Activated CD4-positive, alpha-beta T cell treated with anti-CD3 and anti-CD28 coated beads, Interleukin-2, amount 50 U/mL, for 48 hours (primary cell): ENCODE measurements at places on chromosomes 1 and 21.

- DNase-seq = no peak
Measured at GRCh38 chr1:244791061-244791460, 44.4 kb upstream of the COX20 start.

DNA sequence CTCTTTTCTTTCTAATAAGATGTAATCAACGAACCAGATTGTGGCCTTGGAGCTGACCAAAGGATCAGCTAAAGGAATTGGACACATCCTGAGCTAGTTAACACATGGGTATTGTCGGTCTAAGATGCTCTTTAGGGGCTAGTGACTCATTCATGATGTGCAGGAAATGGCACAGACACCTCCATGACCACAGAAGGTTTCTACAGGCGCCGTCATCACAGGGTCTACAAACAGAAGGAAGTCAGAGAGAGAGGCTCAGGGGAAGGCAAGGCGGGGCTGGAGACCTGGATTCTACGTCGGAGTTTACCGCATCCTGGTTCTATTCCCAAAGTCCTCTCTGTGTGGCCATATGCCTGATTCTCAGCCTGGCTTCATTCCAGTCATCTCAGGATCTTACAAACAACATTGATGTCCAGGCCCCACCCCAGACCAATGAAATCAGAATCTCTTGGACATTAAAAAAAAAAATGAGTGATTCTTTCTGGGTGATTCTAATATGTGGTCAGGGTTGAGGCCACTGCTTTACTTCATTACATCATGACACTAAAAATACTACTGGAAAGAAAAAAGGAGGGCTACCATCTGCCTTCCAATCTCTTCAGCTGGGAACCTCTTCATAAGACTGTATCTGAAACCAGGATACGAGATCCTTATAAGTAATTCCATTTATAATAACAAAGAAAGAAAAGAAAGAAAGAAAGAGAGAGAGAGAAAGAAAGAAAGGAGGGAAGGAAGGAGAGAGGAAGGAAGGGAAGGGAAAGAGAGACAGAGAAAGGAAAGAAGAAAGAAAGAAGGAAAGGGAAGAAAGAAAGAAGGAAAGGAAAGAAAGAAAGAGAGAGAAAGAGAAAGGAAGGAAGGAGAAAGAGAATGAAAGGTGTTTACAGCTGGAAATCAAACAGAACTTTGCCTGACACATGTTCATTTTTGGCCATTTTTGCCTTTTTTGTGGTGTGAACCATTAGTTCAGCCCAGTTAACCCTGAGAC, 11.6 kb upstream of the KCNJ15 start:
- peak; percentile 62 for DNase-seq

GRCh38 chr1:3573500-3573899, 37.8 kb downstream of the MEGF6 start:
- no peak for DNase-seq

- no peak for DNase-seq
Measured at GRCh38 chr1:240801442-240801841, 189.5 kb upstream of the GREM2 start.

DNA sequence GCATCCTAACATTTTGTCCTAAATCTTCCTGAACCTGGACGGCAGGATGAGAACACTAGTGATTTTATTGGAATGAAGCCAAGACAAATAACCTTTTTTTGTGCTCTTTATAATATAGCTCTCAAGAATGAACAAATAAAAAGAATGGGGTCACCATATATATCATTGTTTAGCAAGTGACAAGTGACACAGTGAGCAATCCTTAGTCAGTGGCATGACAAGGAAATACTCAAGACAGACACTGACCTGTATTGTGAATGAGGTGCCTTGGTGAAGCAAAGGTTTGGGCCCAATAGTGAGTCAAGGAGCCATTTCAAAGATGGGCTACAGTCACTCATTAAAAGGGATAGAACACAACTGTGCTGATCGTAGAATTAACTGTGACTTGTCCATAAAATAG, 35.7 kb downstream of the PTGFR start:
- DNase-seq = no peak

- DNase-seq = no peak
Measured at GRCh38 chr21:36663033-36663855, 35.7 kb upstream of the SIM2 start.

- DNase-seq = no peak
Measured at GRCh38 chr1:157431751-157432150, 120.6 kb downstream of the FCRL5 start.

- DNase-seq = no peak
Measured at GRCh38 chr21:36437745-36438128, 42.2 kb downstream of the CLDN14 start.

DNA sequence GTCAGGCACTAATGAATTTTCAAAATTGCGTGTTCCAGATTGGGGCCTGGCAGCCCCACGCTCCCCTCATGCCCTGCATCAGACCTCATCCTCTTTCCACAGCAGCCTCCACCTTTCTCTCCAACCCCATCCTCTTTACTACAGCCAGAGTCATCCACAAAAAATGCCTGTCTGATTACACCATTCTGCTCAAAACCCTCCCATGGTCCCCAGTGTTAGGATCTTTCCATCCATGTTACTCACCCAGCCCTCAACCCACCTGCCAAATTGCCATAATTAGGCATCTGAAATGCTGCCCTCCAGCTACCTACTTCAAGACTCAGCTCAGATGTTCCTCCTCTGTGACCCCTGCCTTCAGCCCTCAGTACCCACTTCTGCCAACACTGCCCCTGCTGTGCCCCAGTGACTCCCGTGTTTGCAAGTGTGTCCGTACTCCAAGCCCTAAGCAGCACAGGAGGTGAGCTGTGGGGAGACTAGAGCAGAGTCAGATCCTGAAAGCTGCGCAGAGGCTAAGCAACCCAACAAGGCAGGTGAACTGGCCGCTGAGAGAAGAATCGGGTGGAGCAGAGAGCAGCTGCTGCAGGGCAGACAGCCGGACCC, 715 bp upstream of the ARTN start:
- DNase-seq = no peak

DNA sequence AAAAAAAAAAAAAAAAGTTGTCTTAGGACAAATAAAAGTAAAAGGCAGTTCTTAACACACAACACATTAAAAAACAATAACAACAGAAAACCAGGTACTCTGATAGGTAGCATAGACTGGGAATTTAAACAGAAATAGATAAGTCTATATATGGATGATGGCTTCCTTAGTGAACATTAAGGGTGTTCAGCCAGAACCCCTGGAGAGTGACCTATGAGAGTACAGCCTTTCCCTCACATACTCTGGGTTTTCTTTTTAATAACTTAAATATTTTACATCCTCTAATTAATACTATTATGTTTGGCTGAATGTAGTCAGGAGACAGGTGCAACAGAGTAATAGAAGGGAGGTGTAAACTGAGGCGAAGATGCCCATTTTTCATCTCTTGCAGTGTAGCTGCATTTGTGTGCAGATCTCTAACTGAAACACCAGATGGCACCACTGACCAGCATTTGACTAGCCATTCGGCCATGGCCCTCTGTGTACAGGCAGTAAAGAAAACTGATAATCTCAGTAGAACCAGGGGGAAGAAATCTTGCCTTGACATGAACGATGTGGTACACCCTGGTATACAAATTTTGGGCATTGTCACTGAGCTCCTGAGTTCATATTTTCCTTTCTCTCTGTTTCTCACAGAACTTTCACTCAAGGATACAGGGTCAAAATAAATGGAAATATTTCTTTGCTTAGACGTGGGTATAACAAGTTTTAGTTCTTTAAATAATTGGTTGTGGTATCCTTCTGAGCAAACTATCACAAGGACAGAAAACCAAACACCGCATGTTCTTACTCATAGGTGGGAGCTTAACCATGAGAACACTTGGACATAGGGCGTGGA, 7.6 kb downstream of the TTF2 start:
- DNase-seq = peak; percentile 42

DNA sequence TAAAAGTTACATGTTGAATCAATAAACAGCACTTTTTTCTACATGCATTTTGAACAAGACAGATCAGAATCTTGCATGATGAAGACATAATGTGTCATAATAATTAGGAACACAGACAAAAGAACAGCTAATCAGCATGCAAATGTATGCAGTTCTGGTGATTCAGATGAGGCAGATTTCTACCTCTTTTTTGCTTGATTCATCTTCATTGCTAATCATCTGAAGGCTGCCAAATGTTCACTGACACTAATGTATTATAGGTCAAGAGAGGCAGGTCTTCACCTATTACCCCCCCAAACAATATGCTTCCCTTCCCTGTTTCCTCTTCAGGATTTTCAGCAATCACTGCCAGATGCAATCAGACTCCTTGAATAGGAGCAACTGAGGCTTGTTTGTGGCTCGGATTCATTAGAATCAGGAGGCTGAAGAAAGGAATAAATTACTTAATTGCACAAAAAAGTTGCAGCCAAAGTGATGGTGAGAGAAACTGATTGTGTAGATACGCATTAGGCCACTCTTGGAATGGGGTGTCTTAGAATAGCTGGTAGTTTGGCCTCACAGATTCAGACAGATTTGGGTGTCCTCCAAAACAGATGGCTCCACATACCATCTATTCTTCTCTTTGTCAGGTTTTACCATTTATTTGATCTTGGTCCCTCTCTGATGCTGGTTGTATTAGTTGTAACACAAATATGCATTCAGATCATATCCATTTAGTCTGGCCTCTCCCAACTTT, 275.4 kb downstream of the RPS6KC1 start:
- DNase-seq = no peak

DNA sequence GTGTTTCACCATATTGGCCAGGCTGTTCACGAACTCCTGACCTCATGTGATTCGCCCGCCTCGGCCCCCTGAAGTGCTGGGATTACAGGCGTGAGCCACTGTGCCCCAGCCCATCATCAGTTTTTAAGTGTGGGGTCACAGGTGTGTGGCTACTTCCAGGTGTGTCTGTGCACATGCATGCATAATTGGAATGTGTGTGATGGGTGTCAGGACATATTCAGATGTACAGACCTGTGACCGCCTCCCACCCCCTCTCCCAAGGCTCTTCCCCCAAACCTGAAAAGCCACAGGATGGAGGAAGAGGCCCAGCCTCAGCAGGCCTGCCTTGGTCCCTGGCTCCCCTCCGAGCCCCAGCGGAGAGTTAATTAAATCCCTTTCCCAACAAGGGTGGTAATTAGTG, 37.3 kb upstream of the CSF3R start:
- no peak for DNase-seq

- DNase-seq = no peak
Measured at GRCh38 chr1:84387480-84388163, 10.7 kb upstream of the DNASE2B start.

GRCh38 chr1:57839526-57839925, 415.7 kb upstream of the DAB1 start:
- DNase-seq = no peak

GRCh38 chr1:61836649-61837048, 94.4 kb downstream of the PATJ start:
- no peak for DNase-seq

- no peak for DNase-seq
Measured at GRCh38 chr1:168897249-168897648, 168.2 kb upstream of the DPT start.
